ENCODE measurements at places on chromosomes 7 and 10.

GRCh38 chr7:28228396-28228795, 47.8 kb upstream of the JAZF1 start:
- DNase-seq, result no peak

DNA sequence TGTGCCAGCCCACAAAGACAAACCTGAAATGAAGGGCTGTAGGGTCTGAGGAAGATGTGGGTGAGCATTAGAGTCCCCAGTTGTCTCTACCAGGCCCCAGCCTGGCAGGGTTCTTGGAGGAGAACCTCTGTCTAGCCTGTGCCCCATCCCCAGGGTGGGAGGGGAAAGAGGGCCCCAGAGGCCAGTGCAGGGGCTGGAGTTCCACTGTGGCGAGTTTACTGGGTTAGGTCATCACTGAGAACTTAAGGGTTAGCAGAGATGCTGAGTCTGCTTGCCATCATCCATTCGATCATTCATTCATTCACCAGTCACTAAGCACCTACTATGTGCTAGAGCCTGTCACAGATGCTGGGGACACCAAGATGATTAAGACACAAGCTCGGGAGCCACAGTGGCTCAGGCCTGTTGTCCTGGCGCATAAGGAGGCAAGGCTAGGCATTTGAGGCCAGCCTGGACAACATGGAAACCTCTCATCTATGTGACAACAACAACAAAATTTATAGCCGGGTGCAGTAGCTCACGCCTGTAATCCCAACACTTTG, 2.6 kb downstream of the ANKRD2 start:
- DNase-seq, result no peak

DNA sequence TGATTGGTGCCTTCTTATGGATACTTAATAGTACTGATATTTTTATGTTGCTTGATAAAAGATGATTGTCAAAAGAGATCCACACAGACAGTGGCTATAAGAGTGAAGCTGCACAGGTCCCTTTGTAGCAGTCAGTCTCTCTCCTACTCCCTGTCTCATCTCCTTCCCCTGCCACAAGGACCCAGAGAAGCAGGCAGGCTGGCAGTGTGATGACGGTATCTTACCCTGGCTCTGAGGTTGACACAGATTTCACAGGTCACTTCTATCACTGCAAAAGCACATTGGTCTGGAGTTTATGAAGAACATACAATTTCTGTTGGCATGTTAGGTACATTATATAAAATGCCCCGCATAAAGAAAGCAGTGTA, 64.4 kb upstream of the AHR start:
- DNase-seq, result peak; percentile 73

- DNase-seq, result no peak
These were observed 318.6 kb downstream of the PTEN start for GRCh38 chr10:88181902-88182600.

DNA sequence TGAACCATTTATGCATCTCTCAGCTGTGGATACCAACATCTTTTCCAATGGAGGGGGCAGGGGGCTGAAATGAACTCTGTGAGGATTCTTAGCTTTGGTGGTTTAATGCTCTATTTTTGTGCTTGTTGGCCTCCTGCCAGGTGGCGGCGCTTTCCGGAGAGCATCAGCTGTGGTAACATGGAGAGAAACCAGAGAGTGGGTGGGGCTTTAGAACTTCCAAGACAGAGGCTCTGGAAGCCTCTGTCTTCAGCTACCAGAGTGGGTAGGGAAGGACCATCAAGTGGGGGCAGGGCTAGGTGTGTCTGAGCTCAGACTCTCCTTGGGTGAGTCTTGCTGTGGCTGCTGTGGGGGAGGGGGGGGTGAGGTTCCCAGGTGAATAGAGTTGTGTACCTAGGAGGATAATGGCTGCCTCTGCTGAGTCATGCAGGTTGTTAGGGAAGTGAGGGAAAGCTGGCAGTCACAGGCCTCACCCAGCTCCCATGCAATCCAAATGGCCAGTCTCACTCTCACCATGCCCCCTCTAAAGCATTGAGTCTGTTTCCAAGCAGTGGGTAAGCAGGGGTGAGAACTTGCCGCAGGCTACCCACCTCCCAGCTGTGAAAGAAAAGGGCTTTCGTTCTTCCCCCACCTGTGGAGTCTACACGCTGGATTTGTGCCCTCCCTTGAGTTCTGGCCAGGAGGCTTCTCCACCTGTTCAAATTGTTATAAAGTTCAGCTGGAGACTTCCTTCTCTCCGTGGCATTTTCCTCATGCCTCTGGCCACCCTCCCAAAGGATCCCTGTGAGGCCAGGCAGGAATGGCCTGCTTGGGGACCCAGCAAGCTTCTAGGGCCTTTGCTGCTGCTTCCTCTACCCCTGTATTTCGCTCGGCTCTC, 527.0 kb downstream of the NEBL start:
- DNase-seq, result no peak

GRCh38 chr7:105345003-105345402, 43.7 kb downstream of the SRPK2 start:
- DNase-seq, result no peak

DNA sequence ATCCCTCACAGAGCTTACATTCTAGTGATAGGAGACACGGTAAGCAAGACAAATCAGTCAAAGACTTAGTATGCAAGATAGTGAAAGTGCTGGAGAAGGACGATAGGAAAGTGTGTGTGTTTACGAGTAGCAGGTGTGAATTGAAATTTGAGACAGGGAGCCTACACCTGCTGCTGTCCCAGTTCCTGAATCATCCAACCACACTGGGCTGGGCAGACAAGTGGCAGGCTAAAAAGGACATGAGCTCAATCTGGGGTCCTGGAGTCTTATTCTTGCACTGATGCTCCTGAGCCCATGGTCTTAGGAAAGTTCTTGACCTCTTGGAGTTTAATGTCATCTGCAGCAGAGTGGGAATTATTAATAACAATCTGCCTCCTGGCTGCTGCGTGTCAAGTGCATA, 16.2 kb downstream of the RBP3 start:
- no peak for DNase-seq

GRCh38 chr10:115250784-115251183, 157.6 kb downstream of the ATRNL1 start:
- no peak for DNase-seq

DNA sequence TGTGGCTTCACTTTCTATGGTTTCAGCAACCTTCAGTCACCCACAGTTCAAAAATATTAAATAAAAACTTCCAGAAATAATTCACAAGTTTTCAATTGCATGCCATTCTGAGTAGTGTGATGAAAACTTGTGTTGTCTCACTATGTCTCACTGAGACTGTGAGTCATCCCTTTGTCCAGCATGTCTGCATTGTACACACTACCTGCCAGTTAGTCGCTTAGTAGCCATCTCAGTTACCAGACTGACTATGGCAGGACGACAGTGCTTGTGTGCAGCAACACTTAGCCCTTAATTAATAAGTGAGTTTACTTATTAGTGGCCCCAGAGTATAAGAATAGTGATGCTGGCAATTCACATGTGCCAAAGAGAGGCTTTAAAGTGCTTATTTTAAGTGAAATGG, 22.5 kb downstream of the CCDC186 start:
- DNase-seq, result no peak

GRCh38 chr7:8051373-8051772, 82.8 kb downstream of the GLCCI1 start:
- DNase-seq, result no peak

DNA sequence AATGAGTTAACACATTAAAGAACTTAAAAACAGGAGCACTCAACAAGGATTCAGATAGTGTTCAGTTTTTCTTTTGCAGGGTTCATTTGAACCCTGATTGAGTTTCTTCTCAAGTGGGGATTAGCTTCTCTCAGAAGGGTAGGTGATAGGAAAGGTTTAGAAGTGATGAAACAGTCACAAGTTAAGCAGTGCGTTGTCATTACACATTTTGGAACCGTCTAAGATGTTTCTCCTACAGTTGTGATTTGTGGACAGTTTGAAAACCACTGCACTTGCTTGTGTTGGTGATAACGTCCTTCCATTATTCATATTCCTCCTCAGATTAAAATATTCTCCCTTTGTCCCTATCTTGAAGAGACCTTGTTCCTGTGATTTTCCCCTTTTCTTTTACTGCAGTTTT, 2.7 kb downstream of the STMP1 start:
- DNase-seq, result no peak
